ENCODE measurements at places on chromosomes 13 and 19.

DNA sequence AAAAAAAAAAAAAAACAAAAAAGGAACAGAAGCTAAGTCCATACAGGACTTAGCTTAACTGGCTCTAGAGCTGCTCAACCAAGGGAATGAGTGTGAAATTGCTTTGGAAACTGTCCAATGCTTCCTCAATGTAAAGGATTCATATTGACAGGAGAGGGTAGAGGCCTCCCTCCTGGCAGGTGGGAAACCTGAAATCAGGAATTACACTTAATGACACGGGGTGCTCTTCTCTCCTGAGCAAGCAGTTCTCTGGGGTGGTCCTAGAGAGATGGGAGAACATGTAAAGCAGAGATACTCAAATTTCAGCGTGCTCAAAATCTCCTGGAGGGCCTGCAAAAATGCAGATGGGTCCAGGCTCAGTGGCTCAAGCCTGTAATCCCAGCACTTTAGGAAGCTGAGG, 3.6 kb upstream of the MAG start:
- DNase-seq: no peak

- DNase-seq: no peak
These were observed 833.0 kb downstream of the EFNB2 start for GRCh38 chr13:105702441-105702840.

GRCh38 chr19:7823686-7824301, 6.2 kb upstream of the EVI5L start:
- no peak for DNase-seq

GRCh38 chr13:40340368-40341095, 325.9 kb downstream of the FOXO1 start:
- DNase-seq: no peak

DNA sequence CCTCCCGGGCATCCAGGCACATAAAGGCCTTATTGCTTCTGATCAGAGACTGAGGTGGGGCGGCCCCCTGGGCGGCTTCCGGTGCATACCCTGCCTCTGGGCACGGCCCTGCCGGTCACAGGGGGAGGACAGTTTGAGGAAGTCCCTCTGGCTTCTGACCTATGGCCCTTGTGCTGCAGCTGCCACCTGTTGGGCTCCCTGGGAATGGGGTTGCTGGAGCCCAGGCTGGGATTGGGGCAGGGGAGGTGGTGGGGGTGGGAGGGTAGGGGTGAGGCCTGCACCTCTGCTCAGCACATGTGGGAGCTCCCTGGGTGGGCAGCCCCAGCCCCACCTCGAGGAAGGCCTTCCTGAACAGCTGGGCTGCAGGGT, 10.7 kb downstream of the ANO8 start:
- peak; percentile 63 for DNase-seq

DNA sequence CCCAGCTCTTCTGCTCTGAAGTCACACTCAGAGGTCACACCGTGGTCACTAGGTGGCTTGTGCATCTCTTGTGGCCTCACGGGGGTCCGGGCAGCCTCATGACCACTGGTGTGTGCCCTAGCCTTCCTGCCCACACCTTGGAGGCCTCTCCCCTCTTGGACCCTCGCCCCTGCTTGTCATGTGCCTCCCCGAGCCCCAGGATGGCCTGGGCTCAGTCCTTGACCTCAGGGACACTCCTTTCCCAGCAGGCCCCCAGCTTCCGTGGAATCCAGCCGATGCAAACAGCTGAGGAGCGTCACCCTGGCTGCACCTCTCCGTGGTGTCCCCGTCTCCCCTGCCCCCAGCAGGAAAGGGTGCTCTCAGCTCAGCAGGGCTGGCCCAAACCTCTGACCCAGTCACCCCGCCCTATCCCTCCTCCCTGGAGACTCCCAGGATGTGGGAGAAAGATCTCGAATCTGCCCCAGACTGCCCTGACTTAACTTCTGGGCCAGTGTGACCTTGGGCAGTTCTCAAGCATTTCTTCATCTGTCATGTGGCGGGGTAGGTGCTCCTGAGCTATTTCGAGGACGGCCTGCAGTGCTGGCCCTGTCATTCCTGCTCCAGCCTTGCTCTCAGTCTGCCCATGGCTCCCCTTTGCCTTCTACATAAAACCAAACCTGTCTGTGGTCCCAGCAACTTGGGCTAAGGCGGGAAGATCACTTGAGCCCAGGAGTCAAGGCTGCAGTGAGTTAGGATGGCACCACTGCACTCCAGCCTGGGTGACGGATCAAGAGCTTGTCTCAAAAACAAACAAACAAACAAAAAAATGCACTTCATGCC, 4.6 kb upstream of the SLC25A42 start:
- no peak for DNase-seq

DNA sequence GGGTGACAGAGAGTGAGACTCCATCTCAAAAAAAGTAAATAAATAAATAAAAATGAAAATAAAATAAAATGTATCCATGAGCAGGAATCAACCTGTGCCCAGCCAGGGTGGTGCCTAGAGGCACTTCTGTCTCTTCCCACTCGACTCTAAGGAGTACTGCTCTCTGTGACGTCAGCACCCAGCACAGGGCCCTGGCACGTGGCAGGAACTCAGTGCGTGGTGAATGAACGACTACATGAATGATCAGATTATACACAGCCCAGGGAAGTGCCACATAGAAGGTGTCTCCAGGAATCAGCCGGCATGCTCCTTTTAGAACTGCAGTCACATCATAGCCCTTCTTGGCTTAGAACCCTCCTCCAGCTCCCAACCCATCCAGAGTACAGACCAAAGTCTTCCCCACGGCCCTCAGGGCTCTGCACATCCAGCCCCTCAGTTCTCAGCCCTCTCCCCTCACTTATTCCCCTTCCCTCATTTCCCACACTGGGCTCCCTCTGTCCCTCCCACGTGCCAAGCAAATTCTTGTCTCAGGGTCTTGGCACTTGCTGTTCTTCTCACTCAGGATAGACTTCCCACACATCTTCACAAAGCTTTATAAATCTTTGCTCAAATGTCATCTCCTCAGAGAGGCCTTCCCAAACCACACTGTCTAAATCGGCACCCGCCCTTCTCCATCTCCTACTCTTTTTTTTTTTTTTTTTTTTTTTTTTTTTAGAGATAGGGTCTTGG, 4.2 kb downstream of the CLIP3 start:
- DNase-seq: no peak
